ENCODE measurements at places on chromosomes 5 and 9.

DNA sequence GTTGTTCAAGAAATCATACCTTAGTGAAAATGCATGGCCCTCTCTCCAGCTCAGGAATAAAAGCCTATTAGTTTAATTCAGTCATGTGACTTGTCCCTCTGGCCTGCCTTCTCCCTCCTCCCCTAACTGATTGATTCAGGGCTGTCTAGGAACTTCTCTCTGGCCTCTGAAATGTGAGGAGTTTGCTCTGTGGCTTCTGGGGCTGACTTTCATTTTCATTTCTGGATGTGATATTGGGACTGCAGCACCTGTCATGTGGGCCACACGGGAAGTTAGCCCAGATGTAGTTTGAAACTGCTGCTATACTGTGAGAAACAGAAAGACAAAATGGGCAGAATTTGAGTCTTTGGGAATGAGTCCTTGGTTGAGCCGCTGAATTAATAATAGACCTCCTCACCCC lies 44.8 kb downstream of the PARP8 start:
- DNase-seq = no peak

- no peak for DNase-seq
These were observed at the start of gene FUT7 for GRCh38 chr9:137031904-137032640. FUT7 (minus strand) TSS chr9:137032088; CDS start chr9:137031991, 97 bp downstream.

GRCh38 chr9:112056996-112057395 lies 118.1 kb downstream of the SUSD1 start:
- no peak for DNase-seq

DNA sequence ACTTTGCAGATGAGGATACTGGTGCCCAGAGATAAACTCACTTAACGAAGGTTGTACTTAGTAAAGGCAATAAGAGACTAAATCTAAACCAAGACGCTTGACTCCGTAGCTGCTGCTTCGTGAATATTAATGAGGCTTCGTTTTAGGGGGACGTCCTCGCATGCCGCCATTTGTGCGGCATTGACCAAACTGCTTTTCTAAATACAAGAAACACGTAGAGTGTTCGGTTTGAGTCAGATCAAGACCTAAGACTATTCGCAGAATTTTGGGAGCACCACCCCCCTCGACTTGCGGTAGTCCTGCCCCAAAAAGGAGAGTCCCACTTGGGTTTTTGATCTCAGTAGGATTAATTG lies 1.1 kb downstream of the NPM1 start:
- DNase-seq = no peak

DNA sequence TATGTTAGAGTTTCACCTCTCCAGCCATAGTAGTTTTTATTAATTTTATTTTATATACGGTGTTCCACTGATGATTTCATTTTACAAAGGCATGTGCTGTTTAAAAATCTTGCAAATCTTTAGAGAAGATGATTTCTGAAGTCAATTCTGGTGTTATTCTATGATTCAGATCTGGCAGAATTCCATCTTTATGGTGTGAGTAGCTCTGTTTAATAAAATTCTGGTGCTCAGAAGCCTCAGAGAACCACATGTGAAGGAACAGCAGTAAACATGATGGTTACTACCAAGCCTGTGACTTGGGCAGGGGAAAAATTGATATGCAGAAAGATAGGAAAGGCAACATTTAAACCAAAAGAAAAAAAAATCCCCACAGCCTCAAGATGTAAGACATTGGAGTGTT lies 299.7 kb downstream of the NPR3 start:
- DNase-seq = no peak

DNA sequence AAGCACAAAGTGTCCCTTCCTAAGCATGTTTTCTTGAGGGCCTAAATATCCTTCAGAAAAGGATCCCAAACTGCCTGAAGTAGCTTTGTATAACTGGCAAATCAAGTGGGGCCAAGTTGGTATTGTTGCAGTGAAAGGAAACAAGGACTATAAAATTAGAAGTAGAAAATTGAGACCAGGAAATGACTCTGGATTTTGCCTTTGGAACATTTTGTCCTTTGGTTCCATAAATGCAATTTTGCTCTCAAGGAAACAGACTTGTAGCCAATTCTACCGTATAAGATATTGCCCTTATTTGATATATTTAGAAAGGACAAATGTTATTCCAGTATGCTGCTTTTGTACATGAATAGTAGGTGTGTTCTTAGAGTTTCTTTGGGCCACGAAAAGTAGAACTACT lies 34.4 kb downstream of the RABGAP1 start:
- DNase-seq = no peak

DNA sequence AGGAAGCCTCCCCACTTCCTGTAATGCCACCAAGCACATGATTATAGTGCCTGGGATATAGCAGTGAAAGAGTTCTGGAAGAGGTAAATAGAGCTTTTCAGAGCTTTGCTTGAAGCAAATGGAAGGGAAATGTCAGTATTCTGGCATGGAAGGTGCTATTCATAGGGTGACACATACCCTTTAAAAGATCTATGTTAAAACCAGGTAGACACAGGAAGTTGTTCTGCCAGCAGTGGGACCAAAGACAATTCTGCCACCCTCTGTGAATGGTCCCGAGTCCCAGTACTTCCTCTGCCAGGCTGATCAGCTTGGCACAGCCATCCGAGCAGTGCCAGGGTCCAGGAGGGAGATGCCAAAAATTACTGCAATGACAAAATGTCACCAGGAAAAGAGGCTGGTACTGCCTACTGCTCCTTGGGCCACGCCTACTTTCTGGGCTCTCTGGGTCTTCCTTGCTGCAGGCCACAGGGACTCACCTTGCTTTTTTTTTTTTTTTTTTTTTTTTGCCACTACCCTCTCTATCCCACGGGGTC lies 26.7 kb downstream of the GARNL3 start:
- peak; percentile 72 for DNase-seq

GRCh38 chr5:139459451-139459934 lies 3.0 kb downstream of the ECSCR start:
- DNase-seq = no peak

- DNase-seq = no peak
These were observed 34.0 kb upstream of the ZNF484 start for GRCh38 chr9:92911511-92912475.

DNA sequence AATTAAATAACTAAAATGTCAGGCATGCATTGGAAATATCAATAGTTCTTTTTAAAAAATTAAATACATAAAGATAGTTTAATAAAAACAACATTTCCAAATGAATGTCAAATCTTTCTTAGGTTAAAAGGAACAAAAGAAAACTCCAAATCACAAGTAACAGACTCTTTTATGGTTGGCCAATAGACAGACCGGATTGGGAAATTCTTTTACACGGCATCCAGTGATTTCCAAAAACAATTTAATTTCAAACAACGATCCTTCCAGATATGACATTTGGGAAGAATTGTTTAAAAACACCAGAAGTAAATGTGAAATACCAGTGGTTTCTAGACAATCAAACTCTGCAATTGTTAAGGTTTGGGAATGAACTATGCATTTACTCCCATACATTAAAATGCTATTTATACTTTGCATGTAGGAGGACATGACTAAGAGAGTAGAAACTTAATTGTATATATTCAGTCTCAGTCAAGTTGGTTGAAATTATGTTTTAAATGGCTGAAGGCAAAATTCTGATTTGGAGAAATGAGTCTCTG lies 32.8 kb downstream of the ZNF474 start:
- no peak for DNase-seq

- DNase-seq = no peak
These were observed 20.8 kb downstream of the PLGRKT start for GRCh38 chr9:5416953-5417352.

- no peak for DNase-seq
These were observed 76.5 kb downstream of the KCTD16 start for GRCh38 chr5:144247131-144247530.

DNA sequence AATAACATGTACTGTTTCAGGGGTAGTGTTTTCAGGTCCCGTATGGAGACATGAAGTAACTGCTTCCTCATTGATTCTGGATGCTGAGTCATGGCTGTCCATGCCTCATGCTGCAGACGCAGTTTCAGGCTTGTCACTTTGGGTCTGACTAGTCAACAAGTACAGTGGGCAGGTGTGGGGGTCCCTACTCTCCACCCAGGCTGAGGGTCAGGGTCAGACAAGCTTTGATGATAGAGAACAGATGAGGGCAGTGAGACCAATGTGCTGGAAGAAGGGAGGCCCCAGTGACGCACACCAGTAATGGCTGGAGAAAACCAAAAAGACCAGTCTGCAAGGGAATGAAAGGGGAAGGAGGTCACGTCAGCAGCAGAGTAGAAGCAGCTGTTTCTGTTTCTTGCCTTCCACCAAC lies 80.0 kb upstream of the NFIL3 start:
- no peak for DNase-seq

- no peak for DNase-seq
These were observed 7.6 kb upstream of the RIC1 start for GRCh38 chr9:5621327-5621726.

GRCh38 chr9:2923766-2924379 lies 80.0 kb upstream of the PUM3 start:
- DNase-seq = no peak

DNA sequence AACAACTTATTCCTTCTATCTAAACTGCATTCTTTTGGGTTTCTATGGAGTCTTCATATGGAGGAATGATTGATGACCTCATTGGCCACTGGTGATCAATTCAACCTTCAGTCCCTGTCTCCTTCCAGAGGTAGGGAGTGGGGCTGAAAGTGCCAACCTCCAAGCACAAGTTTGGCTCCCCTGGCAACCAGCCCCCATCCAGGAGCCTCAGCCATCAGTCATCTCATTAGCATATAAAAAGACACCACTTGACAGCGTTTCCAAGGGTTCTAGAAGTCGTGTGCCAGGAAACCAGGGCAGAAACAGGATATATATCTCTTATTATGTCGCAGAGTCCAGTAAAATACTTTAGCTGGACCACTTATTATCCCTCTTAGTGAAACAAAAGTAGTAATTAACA lies 9.8 kb downstream of the SLC31A2 start:
- peak; percentile 49 for DNase-seq

GRCh38 chr5:59517926-59518585 lies 375.5 kb downstream of the PDE4D start:
- no peak for DNase-seq

GRCh38 chr9:18910435-18910834 lies 122.6 kb downstream of the SAXO1 start:
- no peak for DNase-seq

GRCh38 chr9:116345817-116346216 lies 192.2 kb downstream of the PAPPA start:
- no peak for DNase-seq

GRCh38 chr5:15776346-15776745 lies 276.4 kb downstream of the FBXL7 start:
- no peak for DNase-seq

GRCh38 chr9:109590966-109591365 lies 92.9 kb upstream of the PTPN3 start:
- no peak for DNase-seq

DNA sequence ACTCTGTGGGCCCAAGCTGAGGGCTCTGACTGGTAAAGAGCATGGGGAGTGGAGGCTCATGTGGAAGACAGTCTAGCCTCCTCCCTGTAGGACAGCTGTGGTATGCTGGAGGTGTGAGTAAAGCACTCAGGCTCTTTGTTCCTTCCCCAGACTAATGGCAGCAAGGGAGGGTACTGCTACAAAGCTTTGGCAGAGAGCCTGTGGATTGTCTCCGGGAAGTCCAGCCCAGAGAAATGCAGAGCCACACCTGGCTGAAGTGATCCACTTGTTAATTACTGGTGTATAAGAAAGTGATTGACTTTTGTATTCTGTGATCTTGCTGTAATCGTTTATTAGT lies 161.7 kb downstream of the OXCT1 start:
- no peak for DNase-seq

DNA sequence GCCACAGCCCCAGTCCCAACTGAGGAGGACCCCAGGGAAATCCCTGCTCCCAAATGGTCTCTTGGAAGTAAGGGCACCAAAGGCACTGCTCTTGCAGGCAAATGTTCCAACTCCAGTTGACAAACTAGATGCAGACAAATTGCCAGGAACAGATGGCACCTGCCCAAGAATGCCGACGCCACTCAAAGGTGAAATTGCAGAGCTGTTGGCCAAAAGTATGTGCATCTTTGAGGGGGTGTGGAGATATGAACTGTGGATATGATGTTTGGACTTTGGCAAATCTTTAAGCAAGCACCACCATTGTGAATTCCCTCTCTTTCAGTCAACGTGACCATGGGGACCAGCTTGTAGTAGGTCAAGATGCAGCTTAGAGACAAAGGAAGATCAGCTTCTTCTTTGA lies 12.0 kb upstream of the CPLX2 start:
- DNase-seq = no peak

DNA sequence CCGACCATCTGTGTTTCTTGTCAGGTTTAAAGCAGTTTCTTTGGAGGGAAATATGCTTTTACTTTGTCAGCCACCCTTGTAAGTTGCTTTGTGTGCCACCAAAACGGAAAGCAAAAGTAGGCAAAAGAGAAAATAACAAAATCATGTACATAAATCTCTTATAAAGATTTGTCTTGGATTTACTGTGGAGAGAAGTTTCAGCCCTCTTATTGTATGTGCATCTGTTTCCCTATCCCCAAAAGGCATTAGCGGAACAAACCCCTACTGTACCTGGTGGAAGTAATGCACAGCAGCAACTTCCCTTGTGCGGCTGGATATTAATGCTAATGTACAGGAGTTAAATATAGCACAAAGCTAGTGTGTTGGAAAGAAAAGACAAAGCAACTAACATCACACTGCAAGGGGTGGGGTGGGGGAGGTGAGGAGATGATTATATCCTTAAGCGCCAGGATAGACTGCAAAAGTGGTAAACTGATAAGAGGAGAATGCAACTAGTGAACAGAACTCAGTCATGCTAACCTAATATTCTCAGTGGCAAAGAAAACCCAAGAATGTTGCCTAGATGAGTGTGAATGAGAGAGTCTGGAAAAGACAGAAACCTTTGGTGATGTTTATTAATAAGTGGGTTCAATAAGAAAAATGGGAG lies 396.5 kb upstream of the MEF2C start:
- DNase-seq = no peak

GRCh38 chr5:40834391-40834848 lies 602 bp downstream of the RPL37 start:
- no peak for DNase-seq

- DNase-seq = no peak
These were observed 86.2 kb downstream of the HACD4 start for GRCh38 chr9:20945269-20945668.

GRCh38 chr9:758146-758545 lies 83.4 kb upstream of the DMRT1 start:
- DNase-seq = no peak

DNA sequence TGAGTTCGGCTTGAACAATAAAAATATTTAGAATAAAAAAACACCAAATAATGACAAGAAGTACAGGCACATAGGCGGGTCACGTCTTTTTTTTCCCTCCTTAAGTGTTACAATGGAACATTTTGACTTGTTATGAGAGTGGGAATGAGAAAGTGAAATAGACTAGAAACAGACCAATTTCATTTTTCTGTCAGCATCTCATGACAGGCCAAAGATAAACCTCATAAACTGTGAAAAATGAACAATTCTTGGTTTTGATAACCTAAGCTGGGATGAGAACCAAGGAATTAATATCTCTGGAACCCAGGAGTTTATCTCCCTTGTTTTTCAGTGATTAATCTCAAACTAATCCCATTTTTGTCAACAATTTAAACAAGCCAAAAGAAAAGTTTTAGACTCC lies 299.5 kb downstream of the SLIT3 start:
- no peak for DNase-seq
